ENCODE measurements at places on chromosomes 7 and 10.
A peak's percentile ranks its signal among the peaks of the same experiment; 100 is the strongest.

- DNase-seq = peak; percentile 77
Observed at GRCh38 chr10:80453842-80454512, at the start of gene TSPAN14. TSS of gene TSPAN14 (plus strand) at chr10:80454310. CDS start at chr10:80489234, 34,924 bp downstream.

GRCh38 chr10:76040107-76040829 lies 608.8 kb downstream of the LRMDA start:
- DNase-seq = no peak

- no peak for DNase-seq
Observed at GRCh38 chr10:27838361-27838760, 92.7 kb upstream of the MKX start.

DNA sequence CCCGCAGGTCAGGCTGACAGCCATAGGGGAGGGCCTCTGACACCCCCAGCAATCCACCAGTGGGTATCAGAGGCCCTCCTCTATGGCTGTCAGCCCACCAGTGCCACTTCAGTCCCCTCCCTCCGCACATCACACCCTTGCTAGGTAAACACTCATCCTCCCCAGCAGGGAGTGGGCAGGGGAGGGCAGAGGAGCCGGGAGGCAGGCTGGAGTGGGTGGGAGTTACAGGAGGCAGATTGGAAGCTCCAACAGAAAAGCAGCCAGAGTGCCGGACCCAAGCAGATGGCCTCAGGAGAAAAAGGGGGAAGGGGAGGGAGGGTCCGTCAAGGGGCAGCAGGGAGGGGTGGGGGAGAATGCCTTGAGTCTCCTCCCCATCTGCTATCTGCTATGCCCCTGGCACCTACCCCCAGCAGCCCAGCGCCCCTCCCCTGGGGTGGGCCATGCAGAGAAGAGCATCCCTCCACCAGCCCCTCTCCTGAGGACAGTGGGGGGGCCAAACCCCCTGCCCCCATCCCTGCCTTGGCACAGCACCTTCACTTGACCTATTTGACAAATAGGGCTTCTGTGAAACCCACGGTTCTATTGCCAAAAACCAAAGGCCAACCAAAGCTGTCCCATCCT lies 2.4 kb downstream of the RASGEF1A start:
- no peak for DNase-seq

- DNase-seq = no peak
Observed at GRCh38 chr7:87512906-87513305, 37.4 kb upstream of the ABCB4 start.

All from stimulated activated CD4-positive, alpha-beta T cell treated with anti-CD3 and anti-CD28 coated beads, Interleukin-4, amount 100 ng/mL, for 1 hour (primary cell).